GM12864 (cell line): ENCODE measurements at places on chromosomes 5 and 9.

- DNase-seq = no peak
Observed at GRCh38 chr5:67817652-67818051, 397.9 kb upstream of the PIK3R1 start.

GRCh38 chr9:30103647-30104394 is 2280.6 kb upstream of the ACO1 start:
- DNase-seq = no peak

- DNase-seq = no peak
Observed at GRCh38 chr5:62375627-62376026, 28.1 kb downstream of the DIMT1 start.

- no peak for DNase-seq
Observed at GRCh38 chr5:72760259-72760658, 56.2 kb upstream of the TNPO1 start.

- DNase-seq = no peak
Observed at GRCh38 chr9:36845844-36846243, 188.2 kb downstream of the PAX5 start.

- DNase-seq = no peak
Observed at GRCh38 chr5:98909363-98909762, 19.4 kb downstream of the CHD1 start.

GRCh38 chr5:118703241-118703640 is 285.1 kb downstream of the DTWD2 start:
- no peak for DNase-seq

GRCh38 chr9:103427696-103428095 is 432.6 kb downstream of the CYLC2 start:
- no peak for DNase-seq

- DNase-seq = no peak
Observed at GRCh38 chr9:96331236-96331947, 29.4 kb upstream of the HSD17B3 start.

DNA sequence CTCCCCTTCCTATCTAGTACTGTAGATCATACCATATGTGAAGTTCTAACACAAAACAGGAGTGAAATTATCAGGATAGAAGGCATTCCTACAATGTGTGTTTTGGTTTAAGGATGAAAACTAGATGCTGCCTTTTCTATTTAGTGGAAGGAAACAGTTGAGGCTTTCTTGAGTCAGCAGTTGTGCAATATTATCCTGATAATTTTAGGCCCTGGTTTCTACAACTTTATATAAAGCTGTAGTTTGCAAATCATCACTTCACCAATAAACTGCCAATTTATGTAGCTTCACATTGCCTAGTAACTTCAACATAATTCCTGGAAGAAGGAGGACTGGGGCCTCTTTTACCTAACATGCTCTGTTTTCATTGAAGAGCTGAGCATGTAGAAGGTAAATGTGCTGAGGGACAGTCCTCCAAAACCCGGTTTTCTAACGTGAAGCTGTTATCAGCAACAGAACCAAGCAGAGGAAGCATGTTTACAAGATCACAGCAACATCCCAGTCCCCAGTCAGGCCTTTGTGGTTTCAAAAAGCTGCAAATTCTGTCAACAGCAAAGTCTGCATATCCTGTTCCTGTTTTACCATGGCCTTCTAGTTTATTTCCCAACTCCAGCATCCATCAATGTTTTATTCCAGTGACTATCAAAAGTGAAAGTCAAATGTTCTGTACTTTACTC is 513.4 kb upstream of the MEF2C start:
- DNase-seq = peak; percentile 51

DNA sequence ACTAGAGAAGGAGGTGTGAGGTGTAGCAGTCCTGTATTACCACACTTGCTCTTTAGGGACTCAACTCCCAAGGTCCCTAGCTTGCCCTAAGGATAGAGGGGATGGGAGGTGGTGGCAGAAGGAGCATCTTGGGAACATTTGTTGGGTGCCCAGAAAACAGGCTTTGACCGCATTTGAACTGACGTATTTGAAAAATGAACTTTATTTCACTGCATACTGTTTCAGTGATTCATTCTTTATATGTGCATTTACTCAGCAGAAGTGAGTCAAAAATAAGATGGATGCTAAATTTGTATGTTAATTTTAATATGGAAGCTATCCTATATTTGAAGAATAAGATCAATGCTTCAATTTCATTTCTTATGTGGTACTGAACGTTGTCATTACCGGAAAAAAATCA is 18.7 kb downstream of the DMRT3 start:
- no peak for DNase-seq

- DNase-seq = no peak
Observed at GRCh38 chr9:110141227-110141793, 66.6 kb downstream of the C9orf152 start.

GRCh38 chr9:95746408-95747180 is 128.9 kb upstream of the ERCC6L2 start:
- DNase-seq = no peak

GRCh38 chr5:17255471-17256021 is 38.1 kb downstream of the BASP1 start:
- peak; percentile 53 for DNase-seq

- DNase-seq = no peak
Observed at GRCh38 chr9:109903515-109904138, 123.6 kb downstream of the PALM2AKAP2 start.

DNA sequence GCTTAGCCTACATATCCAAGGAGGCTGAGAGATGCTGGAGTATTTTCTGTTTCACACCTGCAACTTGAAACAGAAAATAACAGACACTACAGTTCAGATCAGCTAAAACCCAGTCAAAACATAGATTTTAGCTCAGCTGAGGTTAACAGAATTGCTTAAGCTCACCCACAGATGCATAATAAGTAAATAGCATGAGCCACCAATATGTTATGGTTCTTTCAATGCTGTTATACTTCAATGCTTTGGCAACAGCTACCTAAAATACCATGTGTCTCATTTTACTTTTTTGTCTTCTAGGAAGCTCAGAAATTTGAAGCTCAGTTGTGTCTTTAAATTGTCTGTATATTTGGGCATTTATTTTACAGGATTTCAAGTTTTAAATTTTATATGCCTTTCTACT is 35.8 kb upstream of the OR13F1 start:
- no peak for DNase-seq

DNA sequence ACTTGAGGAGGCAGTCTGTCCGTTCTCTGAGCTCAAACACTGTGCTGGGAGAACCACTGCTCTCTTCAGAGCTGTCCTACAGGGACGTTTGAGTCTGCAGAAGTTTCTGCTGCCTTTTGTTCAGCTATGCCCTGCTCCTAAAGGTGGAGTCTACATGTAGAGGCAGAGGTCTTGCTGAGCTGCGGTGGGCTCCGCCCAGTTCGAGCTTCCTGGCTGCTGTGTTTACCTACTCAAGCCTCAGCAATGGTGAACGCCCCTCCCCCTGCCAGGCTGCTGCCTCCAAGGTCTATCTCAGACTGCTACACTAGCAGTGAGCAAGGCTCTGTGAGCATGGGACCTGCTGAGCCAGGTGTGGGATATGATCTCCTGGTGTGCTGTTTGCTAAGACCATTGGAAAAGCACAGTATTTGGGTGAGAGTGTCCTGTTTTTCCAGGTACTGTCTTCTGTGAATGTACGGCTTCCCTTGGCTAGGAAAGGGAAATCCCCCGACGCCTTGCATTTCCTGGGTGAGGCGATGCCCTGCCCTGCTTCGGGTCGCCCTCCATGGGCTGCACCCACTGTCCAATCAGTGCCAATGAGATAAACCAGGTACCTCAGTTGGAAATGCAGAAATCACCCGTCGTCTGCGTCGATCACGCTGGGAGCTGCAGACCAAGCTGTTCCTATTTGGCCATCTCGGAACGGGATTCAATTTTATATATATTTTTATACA is 58.5 kb downstream of the CNTRL start:
- DNase-seq = peak; percentile 12

DNA sequence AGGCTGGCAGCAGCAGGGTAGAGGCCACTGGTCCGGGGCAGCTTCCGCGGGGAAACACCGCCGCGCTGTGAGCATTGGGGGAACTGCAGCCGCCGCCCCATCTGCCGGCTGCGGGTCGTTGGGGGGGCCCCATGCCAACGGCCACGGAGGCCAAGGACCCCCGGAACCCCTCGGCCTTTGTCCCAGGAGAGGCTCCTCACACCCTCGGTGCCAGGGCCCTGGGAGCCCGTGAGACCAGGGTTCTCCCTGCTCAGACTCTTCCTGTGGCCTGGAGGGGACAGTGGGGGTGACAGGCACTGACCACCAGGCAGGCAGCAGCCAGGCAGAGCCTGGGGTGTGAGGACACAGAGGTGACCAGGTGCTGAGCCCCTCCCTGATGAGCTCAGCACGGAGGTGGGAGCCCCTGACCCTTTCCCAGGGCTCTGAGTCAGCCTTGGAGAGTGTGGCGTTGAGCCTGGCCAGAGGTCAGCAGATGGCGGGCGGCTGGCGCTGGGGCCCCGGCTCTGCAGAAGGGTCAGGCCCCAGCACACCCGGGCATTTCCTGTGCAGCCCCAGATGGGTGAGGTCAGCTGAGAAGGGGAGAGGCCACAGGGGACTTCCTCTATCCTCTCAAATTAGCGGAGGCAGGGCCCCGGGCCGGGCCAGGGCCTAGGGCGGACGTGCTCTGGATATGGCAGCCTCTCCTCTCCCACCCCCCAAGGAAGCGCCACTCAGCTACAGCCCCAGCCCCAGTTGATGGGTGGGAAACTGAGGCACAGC is 17.9 kb upstream of the EGFL7 start:
- DNase-seq = no peak

- DNase-seq = no peak
Observed at GRCh38 chr5:66222455-66222854, 78.4 kb downstream of the SREK1 start.

DNA sequence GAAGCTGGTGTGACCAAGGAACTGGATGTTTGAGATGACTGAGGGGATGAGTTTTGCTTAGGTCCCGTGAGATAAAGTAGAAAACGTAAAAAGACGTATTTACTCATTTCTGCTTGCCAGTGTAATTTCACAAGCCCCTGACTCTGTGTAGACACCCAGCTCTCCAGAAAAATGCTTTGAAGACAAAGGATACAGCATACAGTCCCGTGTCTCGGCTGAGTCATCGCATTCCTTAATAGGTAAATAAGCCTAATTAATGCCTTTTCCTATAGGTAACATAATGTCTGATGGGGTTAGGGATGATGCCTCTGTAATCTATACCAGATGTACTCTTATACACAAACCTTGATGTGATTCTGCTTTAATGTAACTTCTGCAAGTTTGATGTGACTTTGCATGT is 20.2 kb downstream of the S100Z start:
- DNase-seq = no peak

DNA sequence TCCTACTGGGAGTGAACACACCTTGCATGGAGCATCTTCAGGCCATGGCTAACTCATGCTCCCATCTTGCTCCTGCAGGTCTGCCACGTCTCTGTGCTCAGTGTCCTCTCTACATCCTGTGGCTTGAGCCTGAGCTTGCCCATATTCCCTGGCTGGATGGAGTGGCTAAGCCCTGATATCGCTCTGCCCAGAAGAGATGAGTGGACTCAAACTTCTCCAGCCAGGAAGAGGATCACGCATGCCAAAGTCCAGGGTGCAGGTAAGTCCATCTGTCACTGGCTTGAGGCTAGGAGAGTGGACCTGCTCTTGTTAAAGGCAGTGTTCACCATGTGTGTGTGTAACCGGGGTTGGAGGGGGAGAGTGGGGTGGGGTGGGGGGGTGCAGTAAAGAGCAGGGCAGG is 1.6 kb upstream of the RGS3 start:
- no peak for DNase-seq

GRCh38 chr5:163604013-163604412 is 98.6 kb downstream of the MAT2B start:
- no peak for DNase-seq

DNA sequence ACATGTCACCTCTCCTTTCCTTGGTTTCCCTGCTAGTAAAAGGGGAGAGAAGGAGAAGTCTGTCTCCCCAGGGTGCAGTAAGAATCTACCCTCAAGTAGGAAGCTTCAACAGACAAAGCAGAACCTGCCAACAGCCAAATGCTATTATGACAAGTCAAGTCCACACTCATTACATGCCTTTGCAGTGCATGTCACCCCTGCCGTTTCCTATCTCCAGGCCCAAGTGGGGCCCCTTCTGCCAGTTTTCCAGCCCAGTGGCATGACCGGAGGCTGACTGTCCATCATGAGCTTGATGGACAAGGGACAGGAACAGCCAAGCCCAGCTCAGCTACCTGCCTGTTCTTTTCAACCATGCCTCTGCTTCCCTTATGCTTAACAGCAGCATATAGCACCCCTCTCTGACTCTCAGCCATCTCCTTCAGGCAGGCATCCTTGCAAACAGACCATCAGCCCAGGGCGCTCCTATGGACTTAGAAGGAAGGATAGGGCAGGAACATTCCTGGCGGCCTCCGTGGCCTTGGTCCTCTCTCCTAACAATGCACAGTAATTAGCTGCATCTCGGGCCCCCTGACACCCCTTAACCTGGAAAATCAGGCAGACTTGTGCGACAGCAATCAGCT is 107.2 kb upstream of the RAD23B start:
- no peak for DNase-seq

DNA sequence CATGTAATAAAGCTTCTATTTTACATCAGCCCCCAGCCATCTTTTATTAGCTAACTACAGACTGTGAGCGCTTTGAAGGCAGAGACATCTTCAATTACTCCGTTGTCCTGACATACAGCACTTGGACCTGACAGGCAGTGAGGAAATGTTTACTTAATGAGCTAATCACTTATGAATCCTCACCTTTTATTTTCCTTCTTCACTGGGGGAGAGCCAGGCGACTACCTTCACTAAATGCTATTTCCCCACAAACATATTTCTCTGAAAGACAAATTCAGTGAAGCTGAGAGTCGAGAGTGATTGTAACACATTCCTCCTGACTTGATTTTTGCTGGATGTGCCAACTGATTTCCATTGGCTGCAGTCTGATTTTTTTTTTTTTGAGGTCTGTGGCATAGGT is 192.1 kb upstream of the CLINT1 start:
- DNase-seq = no peak

DNA sequence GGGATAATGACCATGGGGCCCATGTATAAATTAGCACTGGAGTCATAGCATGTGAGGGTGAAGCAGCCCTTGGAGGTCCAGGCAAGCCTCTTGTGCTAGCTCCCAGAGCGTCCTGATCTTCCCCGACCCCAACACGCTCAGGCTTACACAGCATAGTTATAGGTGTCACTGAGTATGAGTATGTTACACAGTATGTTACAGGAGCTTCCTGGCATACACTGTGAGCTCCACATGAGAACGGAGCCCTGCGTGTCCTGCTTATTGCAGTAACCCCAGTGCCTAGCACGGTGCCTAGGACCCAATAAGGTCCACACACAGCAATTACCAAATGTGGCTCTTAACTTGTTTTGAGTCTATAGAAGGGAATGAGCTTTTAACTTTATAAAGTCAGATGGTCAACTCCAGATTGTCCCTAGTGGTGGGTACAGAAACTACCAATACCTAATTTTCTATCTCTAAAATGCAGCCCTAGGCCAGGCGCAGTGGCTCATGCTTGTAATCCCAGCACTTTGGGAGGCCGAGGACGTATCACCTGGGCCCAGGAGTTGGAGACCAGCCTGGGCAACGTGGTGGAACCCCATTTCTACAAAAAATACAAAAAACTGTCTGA is 64.1 kb downstream of the PLAC8L1 start:
- no peak for DNase-seq

- DNase-seq = no peak
Observed at GRCh38 chr5:175290379-175290778, 153.6 kb downstream of the DRD1 start.
